Cardiac fibroblast (primary cell): ENCODE measurements at places on chromosomes 7 and 10.

- no peak for DNase-seq
Measured at GRCh38 chr7:156845379-156846101, 47.4 kb downstream of the LMBR1 start.

GRCh38 chr10:75037171-75038153, 74.0 kb upstream of the SAMD8 start:
- DNase-seq: no peak

- DNase-seq: no peak
Measured at GRCh38 chr7:66689081-66689480, 51.5 kb upstream of the RABGEF1 start.

- no peak for DNase-seq
Measured at GRCh38 chr10:33401300-33401699, 66.8 kb upstream of the NRP1 start.

DNA sequence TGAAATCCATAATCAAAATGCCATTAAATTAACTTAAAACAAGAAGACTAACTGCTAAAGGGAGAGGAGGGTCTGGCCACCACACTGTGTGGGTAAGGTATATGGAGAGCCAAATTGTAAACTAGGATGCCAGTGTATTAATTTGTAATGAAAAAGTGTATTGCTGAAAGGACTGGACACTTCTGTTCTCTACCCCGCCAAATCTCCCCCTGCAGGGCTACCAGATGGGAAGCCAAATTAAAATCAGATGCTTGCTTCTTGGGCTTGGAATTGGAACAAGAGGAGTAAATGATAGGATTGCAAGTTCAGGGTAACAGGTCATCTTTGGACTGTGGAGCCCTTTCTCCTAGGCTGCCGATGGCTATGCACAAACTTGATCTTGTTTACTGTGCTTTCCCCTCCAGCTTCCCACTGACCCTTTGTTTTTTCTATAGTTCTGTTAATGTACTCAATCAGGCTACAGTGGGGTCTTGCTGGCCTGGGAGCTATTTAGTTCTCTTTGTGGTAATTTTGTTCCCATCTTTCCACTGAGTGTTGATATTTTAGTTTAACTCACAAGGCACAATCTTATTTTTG, 932.1 kb upstream of the C7orf33 start:
- no peak for DNase-seq

- DNase-seq: no peak
Measured at GRCh38 chr10:116216676-116217075, 56.3 kb downstream of the GFRA1 start.

DNA sequence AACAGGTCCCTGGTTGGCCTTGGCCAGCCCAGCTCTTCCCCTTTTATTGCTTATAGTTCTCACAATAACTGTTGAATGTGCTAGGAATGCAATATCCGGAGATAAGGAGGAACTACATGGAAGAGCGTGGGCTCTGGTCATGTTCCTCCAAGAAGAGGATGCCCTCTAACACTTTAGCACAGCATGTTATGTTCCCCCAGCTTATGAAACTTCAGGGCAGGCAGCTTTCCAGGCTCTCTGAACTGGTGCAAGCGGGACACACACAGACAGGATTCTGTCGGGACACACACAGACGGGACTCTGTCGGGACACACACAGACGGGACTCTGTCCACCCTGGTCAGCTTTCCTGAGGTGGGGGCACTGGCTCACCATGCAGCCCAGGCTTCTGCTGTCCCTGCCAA, 141.6 kb downstream of the PKD1L1 start:
- peak; percentile 72 for DNase-seq

DNA sequence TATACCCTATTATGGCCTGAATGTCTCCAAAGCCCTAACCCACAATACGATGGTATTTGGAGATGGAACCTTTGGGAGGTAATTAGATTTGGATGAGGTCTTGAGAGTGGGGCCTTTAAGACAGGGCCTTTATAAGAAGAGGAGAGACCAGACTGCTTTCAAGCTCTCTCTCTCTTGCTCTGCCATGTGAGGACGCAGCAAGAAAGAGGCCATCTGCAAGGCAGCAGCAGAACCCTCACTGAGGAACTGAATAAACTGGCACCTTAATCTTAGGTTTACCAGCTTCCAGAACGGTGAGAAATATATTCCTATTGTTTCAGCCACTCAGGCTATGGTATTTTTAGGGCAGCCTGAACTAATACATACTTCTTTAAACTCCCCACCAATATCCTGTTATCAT, 2.0 kb upstream of the GNAI1 start:
- no peak for DNase-seq

- no peak for DNase-seq
Measured at GRCh38 chr10:80324891-80325364, 31.6 kb downstream of the DYDC1 start.

DNA sequence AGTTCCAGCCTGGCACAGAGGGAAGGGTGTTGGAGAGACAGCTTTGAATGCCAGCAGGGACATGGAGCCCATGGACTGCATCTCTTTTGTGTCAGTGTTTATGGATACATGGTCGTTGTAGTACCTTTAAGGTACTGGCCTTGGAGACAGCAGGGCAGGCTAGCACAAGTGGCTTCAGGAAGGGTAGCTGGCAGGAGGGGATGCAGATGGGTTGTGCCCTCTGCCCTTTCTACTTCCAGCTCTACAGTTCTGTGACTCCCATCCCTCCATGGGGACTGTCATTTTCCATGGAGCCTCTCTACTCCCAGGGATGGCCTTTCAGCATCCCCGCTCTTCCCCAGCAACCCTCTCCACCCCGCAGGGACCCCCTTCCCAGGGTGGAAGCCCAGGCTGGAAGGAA, 25.1 kb downstream of the POLL start:
- DNase-seq: no peak

DNA sequence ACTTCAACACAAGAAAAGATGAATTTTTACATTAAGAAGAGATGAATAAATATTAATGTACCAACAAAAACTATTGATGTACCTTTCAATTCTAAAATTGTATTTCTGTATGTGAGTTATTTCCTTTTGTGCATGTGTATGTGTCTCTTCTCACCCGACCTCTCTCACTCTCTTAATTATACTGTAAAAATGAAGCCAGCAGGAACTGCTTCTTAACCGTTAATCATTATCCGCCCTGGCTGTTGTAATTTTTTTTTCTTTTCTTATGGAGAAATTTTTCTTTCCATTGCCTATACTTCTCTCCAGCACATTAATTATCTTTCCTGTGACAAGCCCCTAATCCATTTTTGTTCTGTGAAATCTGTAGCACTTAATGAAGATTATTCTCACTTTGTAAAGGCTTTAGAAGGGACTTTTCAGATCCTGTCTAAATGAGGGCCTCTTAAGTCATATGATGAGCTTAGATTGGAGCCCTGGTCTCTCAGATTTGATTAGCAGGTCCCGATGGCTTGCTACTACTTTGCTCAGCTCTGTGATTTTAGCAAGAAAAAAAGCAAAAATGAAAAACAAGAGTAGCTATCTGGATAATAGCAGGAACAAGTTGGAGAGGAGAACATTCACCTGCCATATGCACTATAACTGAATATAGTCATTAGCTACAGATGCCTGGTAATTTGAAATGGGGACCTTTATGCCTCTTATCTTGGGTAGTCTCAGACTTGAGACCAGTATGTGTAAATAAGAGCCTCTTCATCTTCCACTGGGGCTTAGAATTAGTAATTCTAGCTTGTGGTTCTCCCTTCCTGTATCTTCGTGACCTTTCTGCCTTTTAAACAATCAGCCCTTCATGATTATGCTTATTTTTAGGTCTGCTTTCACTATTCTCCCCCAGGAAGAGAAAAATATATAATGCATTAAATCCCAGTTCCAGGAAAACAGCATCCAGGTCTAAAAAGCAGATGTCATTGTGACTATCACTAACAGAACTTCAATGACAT, 80.0 kb upstream of the COL1A2 start:
- peak; percentile 14 for DNase-seq

DNA sequence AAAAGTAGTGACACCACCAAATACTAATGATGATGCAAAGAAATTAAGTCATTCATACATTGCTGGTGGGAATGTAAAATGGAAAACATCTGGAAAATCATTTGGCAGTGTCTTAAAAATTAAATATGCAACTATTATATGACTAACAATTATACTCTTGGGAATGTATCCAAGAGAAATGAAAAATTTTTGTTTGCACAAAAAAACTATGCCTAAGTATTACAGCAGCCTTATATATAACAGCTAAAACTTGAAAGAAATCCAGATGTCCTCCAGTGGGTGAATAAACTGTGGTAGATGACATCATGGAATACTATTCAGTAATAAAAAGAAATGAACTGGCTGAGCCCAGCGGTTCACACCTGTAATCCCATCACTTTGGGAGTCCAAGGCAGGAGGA, 132.0 kb downstream of the NEBL start:
- DNase-seq: peak; percentile 9

DNA sequence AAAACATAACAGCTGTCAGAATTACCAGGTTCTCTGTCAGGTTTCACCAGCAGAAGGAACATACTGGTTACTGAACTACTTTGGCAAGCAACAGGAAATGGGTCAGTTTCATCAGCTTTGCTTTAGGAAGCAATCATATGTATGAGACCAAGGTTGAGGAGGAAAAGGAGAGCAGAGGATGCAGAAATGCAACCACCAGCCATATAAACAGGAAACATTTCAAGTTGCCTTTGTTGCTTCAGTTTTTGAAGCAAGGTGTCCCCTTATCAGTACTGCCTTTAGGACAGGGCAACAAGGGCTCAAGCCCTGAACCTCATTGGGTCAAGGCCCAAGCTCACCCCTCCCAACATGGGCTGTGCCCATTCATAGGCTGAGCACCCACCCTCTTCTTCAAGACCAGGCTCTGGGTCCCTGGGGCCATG, 10.2 kb downstream of the HIPK2 start:
- peak; percentile 42 for DNase-seq

GRCh38 chr10:44702531-44702930, 208.6 kb upstream of the TMEM72 start:
- no peak for DNase-seq

- DNase-seq: no peak
Measured at GRCh38 chr7:132518102-132518838, 58.0 kb downstream of the PLXNA4 start.

- DNase-seq: no peak
Measured at GRCh38 chr7:155138204-155138603, 68.1 kb downstream of the HTR5A start.

DNA sequence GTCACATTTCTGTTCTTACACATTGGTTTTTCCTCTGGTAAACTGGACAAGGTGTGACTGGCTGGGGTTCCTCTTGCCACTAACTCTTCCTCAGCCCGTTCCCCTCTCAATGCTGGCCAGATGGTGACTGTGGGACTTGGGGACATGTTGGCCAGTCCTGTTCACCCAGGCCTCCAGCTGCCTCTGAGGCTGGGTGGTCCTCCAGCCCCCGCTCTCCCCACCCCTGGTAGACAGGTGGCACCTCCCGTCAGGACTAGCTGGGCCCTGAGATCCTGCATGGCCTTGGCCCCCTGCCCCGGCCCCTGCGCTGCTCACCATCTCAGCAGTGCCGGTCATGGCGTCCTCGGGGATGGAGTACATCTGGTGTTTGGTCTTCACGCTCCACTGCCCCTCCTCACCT, 10.8 kb upstream of the MYL7 start:
- no peak for DNase-seq

GRCh38 chr10:72173619-72174296, 42.1 kb upstream of the ANAPC16 start:
- DNase-seq: peak; percentile 14

- peak; percentile 5 for DNase-seq
Measured at GRCh38 chr7:78967046-78967445, 486.4 kb downstream of the MAGI2 start.

DNA sequence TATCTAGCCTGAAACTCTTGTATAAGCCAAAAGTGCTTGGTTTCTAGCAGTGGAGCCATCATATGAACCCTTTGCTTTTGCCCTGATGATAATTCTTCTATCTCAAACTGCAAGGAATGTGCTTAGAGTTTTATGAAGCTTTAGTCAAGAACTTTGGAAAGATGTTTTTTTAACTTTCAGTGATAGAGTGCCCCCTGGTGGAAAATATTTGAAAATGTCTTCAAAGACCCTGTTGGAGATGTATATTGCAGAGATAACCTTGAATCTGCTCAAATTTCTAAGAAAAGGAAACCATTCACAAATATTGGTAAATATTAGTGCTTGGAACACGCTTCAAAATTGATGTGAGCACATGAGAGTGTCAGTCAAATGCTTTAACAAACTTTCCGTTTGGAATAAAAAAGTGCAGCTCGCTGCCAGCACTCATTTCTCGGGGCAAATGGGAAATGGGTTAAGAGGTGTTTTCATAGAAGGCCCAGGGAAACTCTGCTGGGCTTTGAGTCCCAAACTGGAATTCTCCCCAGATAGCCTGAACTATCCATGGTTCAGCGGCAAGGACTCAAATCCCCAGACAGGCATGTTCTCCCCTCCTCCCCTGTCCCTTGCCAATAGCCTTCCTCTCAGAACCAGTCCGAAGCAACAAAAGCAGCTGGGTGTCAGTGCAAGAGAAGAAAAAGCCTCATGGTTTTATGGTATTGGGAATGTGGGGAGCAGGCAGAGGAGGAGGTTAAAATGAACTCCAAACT, 129.3 kb downstream of the MYOF start:
- peak; percentile 63 for DNase-seq

DNA sequence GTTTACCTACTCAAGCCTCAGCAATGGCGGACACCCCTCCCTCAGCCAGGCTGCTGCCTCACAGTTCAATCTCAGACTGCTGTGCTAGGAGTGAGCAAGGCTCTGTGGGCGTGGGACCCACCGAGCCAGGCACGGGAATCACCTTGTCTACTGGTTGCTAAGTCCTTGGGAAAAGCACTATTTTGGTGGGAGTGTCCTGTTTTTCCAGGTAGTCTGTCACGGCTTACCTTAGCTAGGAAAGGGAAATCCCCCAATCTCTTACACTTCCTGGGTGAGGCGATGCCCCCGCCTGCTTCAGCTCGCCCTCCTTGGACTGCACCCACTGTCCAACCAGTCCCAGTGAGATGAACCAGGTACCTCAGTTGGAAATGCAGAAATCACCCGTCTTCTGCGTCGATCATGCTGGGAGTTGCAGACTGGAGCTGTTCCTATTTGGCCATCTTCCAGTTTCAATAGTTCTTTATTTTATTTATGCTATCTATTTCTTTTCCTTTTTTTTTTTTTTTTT, at the start of gene HYAL4:
Gene HYAL4, plus strand, starts transcription at position 458 of the 508 bp plus-strand sequence. CDS start 23,105 bp downstream, outside the sequence.
- DNase-seq: no peak

DNA sequence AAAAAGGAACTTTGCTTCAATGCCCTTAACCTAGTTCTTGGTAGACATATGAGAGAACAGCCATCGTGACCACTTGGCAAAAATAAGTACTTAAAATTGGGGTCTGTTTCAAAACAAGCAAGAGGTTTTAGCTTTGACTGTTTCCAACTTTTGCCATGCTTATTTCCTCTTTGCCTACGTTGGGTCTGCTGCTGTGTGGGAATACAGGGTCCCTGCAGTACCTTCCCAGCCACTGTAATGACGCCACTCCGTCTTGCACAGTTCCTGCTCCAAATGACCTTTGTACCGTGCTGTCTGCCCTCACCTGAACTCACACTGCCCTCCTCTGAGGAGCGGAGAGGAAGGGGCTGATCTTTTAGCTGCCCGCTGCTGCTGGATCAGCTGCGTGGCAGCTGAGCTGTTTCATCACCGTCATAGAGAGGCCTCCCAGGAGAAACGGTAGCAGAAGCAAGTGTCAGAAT, 133.1 kb downstream of the MAPK8 start:
- peak; percentile 47 for DNase-seq

- no peak for DNase-seq
Measured at GRCh38 chr7:72152161-72153131, 259.7 kb downstream of the CALN1 start.
